ENCODE measurements at places on chromosomes 11 and 22. TPM values are rescaled to one million over a fixed set of nuclear protein-coding genes. Genes with fewer than 3 reads are reported as not detected.

- DNase-seq, result no peak
Measured at GRCh38 chr22:35133702-35134380, 67.9 kb downstream of the ISX start.

DNA sequence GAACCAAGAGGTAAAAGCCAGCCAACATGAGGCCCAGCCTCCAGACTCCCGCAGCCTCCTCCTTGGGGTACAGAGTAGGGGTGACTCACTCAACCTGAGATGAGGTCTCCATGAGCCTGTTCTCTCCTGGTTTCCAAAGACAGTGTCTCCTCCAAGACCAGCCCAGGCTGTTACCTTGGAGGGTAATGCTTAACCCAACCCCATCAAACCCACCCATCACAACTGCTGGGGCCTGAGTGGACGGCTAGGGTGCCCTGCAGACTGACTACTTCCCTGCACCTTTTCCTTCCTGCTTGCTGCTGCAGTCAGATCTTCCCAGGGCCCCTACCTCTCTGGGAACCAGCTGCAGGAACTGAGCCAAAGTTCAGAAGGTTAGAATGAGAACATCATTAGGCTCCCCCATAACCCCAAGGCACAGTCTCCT lies 5.1 kb upstream of the NOL12 start:
- no peak for DNase-seq

GRCh38 chr11:112363527-112363926 lies 102.9 kb upstream of the PLET1 start:
- no peak for DNase-seq

GRCh38 chr11:115503083-115503885 lies 931 bp downstream of the CADM1 start:
- peak; percentile 70 for DNase-seq

DNA sequence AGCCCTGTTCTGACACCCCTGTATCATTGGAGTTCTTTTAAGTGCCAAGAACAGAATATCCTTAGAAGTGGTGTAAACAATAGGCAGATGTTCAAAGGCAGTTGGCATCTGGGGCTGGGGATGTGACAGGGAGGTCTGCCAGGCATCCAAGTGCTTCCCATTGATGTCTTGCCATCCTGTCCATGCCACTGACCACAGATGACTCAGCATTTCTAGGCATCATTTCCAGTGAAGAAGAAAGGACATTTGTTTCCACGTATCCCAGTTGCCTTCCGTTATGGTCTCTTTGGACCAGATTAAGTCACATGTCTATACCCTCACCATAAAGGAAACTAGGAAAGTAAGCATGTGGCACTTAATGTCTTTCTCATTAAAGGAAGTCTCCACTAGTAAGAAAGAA lies 76.7 kb upstream of the BARX2 start:
- DNase-seq, result no peak

DNA sequence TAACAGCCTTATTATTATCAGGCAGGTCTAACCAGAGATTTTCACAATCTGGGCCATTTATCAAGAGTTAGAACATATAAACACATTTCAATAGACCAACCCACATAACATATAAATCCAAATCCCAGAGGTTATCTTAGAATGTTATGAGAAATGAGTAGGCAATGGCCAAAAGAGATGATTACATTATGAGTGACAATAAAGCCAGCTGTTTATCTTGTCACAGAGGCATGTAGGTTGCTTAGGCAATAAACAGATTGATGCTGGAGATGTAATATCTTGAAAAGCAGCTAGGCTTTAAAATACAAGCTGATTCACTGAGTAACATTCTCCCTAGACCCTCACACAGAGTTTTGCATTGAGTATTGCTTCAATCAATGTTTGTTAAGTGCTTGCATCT lies 148.5 kb upstream of the SESN3 start:
- no peak for DNase-seq

DNA sequence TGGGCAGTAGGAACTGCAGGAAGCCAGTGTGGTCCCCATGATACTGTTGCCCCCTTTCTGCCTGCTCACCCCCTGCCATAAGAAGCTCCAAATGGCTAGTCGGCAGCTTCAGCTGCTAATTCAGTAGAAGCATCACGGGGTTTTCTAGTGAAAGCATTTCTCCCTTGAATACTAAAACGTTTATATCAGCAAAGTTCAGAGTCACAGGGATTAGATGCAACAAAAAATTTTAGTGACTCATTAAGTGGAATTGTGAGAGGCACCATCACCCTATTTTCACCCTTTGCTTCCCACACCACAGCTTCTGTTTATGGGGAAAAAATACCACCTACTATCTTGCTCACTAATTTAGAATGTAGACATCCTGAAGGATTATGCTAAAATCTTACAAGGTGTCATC lies 25.2 kb downstream of the RAB39A start:
- DNase-seq, result no peak

- peak; percentile 25 for DNase-seq
Measured at GRCh38 chr11:70857894-70858293, 394.5 kb downstream of the SHANK2 start.

- no peak for DNase-seq
Measured at GRCh38 chr22:39996732-39997131, 2.0 kb downstream of the FAM83F start.

DNA sequence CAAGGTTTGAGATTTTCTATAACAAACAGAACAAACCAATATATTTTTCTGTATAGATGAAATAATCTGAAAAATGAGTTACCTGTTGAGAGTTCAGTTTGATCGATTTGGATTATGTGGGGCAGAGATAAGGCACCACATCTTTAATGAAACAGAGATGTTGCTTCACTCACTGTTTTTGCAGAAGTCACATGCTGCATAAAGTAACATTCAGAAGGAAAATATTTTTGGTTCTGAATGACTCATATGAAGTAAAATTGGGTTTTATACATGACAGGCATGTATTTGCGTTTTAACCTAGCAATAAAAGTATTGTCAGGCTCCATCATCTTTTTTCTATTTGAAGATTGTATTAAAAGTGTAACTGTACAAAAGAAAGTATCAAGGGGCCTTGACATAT lies 77.8 kb downstream of the BBOX1 start:
- no peak for DNase-seq

GRCh38 chr11:76153571-76153923 lies 52.8 kb downstream of the WNT11 start:
- DNase-seq, result no peak

MYO7A gene
- polyA plus RNA-seq, result 4.3 TPM

P2RY6 gene
- 2.1 TPM for polyA plus RNA-seq

INS gene
- polyA plus RNA-seq, result not detected

DMC1 gene
- 6.8 TPM for polyA plus RNA-seq

OR51E1 gene
- 2.3 TPM for polyA plus RNA-seq

DBX1 gene
- 3.8 TPM for polyA plus RNA-seq

PLAAT2 gene
- not detected for polyA plus RNA-seq
